ENCODE measurements at places on chromosomes 3 and 15.

GRCh38 chr3:121508389-121508788 is 37.4 kb downstream of the POLQ start:
- DNase-seq: no peak

- no peak for DNase-seq
Measured at GRCh38 chr15:64621056-64621455, 154.3 kb downstream of the RBPMS2 start.

- no peak for DNase-seq
Measured at GRCh38 chr15:40826423-40827075, 2.0 kb downstream of the PPP1R14D start.

- no peak for DNase-seq
Measured at GRCh38 chr3:57292897-57293526, 527 bp upstream of the ASB14 start.

DNA sequence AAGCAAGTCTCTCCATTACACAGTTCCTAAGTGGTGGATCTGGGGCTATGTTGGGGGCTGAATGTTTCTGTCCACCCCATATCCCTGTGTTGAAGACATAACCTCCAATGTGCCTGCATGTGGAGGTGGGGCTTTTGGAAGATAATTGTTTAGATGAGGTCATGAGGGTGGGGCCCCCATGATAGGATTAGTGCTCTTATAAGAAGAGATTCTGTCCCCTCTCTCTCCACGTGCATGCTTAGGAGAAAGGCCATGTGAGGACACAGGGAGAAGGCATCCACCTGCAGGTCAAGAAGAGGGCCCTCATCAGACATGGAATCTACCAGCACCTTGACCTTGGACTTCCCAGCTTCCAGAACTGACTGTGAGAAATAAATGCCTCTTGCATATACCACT is 231.0 kb upstream of the CHRNA7 start:
- no peak for DNase-seq

DNA sequence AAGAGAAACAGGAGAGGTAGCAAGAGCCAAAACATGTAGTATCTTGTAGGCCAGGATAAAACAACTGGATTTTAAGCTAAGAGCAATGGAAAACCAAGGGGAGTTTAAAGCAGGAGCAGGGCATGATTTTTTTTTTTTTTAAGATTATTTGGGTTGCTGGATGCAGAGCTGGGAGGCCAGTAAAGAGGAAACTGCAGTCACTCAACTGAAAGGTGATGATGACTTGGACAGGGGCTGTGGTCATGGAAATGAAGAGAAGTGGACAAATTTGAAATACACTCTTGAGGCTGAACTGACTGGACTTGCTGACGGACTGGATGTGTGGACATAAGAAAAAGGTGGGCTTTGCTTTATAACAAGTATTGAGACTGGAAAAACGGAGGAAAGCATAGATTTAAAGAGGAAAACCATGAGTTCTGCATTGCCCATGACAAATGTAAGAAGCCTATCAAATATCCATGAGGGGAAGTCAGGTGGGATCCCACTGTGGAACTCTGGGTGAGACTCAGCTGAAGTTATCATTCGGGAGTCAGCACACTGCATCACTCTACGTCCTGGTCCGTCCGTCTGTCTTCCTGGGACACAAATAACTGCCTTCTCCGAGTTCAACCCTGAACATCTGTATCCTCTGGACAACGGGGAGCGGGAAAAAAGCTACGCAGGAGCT is 688 bp downstream of the XPC start:
- DNase-seq: no peak

DNA sequence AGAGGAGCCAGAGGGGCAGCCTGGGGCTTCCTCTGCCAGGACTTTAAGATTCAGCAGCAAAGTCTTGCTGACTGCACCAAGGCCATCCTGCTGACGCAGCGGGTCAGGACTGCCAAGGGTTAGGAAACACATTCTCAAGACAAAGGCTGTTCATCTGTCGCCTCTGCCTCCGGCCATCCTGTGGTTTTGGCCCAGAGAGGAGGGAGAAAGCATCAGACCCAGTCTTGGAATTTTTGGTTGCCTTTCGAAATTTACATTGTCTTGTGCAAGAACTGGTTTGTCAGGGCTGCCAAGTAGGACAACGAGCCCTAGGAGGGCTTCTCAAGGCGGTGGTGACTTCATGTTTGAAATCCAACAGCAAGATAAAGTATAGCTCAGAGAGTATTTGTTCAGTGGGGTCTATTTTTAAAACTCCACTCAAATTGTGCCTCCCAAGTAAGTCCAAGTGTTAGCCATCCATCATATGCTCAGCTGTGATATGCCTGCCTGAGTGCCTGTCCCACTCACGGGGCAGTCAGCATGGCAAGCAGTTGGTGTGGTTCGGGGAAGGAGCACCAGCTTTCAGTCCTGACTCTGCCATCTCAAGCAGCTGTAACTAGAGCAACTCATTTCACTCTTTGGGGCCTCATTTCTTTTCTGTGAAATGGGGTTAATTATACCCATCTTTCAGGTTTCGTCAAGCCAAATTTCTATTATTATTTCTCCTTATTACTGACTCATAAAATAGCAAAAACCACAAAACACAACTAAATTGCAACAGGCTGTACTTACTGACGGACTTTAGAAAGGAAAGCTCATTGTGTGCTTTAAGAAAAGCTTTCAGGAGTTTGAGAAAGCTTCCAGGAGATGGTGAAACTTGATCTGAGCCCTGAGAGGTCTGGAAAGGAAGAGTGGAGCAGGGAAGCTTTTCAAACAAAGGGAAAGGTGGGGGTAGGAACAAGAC is 42.4 kb upstream of the RHO start:
- no peak for DNase-seq

DNA sequence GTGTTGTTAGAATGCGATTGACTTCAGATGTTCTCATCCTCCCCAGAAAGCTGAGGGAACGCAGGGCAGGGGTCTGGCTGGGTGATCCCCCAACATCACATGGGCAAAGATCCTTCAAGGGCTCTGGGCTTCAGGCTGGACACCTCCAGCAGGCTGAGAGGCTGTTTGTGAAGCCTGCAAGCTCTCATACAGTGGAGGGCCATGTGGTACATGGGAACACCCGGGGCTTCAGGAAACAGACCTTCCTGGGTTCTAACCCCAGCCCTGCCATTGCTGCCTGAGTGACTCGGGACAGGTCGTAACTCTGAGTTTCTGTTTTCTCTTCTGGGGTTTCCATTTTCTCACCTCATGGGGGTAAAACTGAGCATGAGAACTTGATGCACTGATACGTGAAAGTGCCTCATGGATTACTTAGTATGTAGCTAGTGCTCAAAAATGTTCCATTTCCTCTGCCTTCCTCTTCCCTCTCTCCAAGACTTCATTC is 81.2 kb downstream of the TLE3 start:
- no peak for DNase-seq

- DNase-seq: no peak
Measured at GRCh38 chr15:43872416-43873020, 45.7 kb downstream of the WDR76 start.

DNA sequence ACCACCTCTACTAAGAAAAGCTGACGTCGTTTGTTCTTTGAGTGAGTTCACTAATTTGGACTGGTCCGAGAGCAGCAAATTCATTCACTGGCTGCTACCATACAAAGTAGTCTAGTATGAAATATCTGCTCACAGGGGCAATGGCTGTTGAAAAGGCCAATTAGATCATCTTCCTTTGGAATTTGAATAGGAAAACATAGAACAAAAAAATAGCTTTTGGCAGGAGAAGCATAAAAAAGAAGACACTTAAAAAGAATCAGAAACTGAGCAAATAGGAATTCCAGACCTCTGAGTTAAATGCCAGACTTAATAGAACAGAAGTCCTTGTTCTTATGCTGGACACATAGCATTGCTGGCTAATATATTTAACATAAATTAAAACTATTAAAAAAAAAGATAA is 159.3 kb downstream of the IL1RAP start:
- DNase-seq: no peak

GRCh38 chr3:126960604-126960995 is 22.3 kb upstream of the PLXNA1 start:
- DNase-seq: no peak

DNA sequence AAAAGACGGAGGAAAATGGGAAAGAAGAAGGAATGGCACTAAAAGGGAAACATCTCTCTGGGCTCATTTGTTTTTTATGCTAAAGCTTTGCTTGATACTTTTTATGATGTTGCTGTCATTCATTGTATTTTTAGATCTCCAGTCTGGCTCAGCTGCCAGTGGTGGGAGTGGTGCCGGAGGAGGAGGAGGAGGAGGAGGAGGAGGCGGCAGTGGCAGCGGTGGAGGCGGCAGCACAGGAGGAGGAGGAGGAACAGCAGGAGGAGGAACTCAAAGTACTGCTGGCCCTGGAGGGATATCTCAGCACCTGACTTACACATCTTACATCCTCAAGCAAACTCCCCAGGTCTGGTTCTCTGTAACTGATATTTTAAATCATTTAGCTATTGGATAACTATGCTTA is 49.6 kb downstream of the MAP6D1 start:
- DNase-seq: no peak

- DNase-seq: no peak
Measured at GRCh38 chr3:43001556-43002121, 22.5 kb downstream of the GASK1A start.

- no peak for DNase-seq
Measured at GRCh38 chr15:100737214-100737613, 134.8 kb downstream of the ASB7 start.

DNA sequence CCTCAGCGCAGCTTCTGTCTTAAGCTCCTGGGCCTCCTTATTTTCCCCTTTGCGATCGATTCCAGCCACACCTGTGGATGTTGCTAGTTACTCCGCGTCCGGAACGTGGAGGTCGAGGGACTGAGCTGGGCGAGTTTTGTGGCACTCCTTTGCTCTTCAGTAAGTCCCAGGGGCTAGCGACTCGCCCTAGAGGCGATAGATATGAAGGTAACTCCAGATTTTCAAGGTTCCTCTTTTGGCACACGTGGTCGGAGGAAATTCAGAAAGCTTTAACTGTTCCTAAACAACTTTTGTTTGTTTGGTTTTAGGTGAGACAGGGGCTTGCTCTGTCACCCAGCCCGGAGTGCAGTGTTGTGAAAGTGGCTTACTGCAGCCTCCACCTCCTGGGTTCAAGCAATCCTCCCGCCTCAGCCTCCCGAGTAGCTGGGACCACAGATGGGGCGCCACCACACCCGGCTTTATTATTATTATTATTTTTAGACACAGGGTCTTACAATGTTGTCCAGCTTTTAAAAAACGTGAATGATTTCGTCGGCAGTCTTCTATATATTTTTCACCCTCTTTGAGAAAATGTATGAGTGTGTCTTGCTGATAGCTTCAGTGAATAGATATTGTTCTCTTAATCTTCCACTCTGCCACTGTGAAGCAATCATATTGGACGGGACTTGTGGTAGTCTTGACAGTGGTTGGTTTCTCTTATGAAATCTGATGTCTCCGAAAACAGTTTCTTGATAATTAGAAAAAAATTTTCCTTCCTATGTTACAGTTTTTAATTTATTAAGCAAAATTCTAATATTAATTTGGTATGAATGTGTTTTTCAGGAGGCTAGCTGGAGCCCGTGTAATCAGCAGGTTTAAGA is 785 bp downstream of the MFSD1 start:
- no peak for DNase-seq

DNA sequence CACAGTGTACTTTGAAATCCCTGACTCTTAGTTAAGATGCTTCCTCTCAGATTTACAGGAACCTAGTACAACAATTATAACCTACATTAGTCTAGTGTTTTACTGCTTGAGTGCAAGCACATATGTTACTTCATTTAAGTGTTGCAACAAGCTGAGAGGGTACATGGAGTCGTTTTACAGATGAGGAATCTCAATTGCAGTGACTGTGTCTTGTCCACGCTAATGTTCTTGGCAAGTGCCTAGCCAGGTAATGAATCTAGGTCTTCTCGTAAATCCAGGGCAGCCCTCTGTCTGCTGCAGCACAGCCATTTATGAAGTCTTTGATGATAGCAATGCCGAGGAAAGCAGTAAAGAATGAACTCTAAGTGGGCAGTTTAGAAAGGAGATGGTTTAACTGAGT is 384.4 kb upstream of the ARPP21 start:
- DNase-seq: no peak

GRCh38 chr15:46312133-46312740 is 677.4 kb downstream of the SQOR start:
- no peak for DNase-seq

- DNase-seq: no peak
Measured at GRCh38 chr15:68821841-68822381, 1.2 kb upstream of the ANP32A start.

GRCh38 chr15:81575436-81576123 is 201.6 kb upstream of the TMC3 start:
- DNase-seq: no peak

Measured in stimulated activated CD8-positive, alpha-beta memory T cell treated with anti-CD3 and anti-CD28 coated beads, Interleukin-4, amount 100 ng/mL, for 4 hours (primary cell).